ENCODE measurements at places on chromosomes 3 and 15.

- no peak for DNase-seq
Measured at GRCh38 chr3:25057379-25057778, 370.7 kb upstream of the RARB start.

- no peak for DNase-seq
Measured at GRCh38 chr3:45480218-45480617, 91.8 kb downstream of the LARS2 start.

GRCh38 chr3:98013411-98014267, 21.5 kb downstream of the GABRR3 start:
- no peak for DNase-seq

GRCh38 chr3:191166368-191166767, 32.7 kb upstream of the OSTN start:
- no peak for DNase-seq

DNA sequence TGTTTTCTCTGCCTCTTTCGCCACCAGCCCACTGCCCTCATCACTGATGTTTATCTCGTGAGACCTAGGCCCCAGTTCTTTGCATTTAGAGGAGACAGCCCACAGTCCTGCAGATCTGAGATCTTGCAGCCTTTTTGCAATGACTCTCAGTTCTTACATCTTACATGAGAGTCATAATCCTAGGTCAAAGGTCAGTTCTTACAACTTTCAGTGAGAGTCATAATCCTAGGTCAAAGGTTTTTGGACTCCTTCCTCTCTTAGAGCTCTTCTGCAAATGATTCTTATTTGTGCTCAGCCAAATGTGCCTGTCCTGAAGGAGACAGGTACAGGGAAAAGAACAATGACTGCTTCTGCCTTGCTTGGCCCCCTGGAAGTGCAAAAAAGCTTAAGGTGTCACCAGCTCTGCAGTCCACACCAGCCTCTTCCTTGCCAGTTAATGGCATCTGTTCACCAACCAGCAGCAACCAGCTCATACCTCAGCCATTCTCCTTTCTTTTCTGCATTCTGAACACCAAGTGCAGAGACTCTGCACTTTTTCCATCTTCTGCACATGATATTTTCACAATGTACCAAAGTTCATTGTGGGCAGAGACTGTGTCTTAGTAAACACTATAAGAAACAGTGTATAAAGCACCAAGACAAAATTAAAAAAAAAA, 67.1 kb downstream of the ABHD5 start:
- DNase-seq: no peak

GRCh38 chr3:69880069-69880640, 119.4 kb upstream of the SAMMSON start:
- no peak for DNase-seq

DNA sequence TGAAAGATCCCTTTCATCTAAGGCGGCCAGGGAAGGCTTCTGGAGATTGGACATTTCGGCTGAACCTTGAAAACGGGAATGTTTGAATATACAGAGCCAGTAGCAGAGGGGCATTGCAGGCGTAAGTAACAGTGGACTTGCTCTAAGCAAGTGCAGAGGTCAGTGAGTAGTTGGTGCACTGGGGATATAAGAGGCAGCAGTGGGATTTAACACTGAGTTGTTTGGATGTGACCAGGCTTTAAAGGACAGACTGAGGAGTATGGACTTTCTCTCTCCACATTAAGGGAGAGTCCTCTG, 1.3 kb downstream of the ARNT2 start:
- no peak for DNase-seq

- no peak for DNase-seq
Measured at GRCh38 chr3:161016417-161017313, 88.5 kb downstream of the B3GALNT1 start.

- no peak for DNase-seq
Measured at GRCh38 chr3:129688271-129688895, 81.9 kb upstream of the PLXND1 start.

DNA sequence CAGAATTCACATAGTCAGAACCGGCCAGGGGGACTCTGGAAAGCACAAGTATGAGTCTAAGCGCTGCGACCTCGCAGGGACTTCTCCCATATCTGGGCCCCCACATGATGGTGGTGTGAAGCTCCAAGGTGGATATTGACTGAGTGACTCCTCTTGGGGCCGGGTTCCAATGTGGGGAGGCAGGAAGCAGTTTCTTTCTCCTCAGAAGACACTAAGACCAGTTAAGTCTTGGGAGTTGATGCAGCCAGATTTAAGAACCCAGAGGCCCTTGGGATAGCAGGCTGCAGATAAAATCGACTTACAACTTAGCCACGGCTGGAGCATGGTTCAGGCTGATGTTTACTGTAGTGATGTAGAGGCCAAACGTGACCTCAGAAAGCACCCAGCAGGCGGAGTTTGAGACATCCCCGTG, 55.4 kb upstream of the KLF13 start:
- no peak for DNase-seq

DNA sequence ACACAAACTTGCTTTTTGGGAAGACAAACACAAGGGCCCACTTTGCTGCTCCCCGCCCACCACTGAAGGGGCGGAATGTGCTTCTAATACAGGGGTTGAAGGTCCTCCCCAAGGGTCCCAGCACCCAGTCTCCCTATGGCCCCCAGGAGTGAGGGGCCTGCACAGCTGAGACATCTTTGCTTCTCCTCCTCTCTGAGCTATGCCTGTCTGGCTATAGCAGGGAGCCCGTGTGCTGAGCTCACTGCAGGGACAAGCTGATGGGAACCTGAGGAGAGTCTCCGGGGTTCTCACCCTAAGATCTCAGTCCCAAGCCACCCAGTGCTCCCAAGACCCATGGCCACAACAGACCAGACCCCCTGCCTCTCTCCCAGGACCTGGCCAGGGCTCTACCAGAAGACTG, 61.1 kb upstream of the ACAN start:
- no peak for DNase-seq

DNA sequence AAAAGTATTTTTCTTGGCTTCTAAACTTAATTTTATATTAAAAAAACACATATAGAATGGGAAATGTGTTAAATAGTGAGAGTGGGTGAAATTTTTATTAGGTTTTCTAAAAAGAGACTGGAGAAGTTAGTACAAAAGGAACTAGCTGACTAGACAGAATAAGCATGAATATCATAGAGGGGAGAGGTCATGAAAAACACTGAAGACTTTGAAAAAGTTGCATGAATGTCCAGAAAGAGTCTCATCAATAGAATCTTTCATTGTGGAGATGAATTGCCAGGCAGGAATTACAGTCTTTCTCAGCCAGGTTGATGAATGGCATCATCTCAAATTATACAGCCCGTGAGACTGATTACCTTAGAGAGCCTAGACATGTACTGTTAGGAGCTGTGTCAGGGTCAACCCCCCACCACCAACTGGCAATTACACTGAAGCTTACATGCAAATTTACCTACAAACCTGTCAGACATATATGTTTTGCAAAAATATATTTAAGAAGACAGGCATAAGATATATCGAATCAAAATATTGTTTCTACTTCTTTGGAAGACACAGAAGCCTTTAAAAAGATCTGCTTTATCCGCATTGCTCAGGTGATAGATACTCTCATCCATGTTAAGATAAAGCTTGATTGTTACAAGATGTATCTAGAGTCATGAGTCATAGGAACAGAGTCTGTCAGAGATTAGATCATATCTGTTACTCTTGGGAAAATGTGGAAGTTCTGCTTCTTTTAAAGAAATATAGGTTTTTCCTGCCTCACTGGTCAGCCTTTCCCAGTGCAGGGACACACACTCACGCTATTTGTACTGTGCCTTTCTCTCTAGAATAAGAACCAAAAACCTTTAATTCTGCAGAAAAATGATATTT, 34.8 kb upstream of the PFN2 start:
- DNase-seq: no peak

- no peak for DNase-seq
Measured at GRCh38 chr3:151351219-151351618, 21.9 kb upstream of the P2RY13 start.

DNA sequence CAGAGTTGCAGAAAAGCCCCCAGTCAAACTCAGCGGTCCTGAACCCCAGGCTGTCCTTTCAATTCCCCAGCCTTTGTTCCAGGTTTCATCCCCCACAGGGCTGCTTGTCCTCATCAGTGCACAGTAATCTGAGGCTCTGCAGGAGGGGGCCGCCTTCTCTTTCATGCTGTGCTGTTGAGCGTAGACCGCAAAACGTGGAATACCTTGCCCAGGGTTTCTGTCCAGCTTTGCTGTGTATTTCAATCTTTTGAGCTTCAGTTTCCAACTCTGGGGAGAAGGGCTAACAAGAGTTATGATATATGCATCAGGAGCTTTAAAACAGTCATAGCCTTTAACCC, 64.8 kb downstream of the FAM43A start:
- no peak for DNase-seq

DNA sequence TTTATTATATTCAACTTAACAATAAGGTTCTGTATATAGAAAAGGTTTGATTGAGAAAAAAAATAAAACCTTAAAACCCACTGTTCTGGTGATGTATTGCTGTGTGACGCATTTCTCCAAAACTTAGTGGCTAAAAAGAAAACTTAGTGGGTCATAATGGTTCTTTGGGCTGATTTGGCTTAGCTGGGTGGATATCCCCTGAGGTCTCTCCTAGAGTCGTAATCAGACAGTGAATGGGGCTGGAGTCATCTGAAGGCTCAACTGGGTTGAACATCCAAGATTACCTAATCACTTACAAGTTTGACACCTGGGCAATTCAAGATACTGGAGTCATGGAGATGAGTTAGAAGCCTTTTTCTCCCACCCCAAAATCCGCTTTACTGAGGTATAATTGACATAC, 111.6 kb upstream of the TBL1XR1 start:
- DNase-seq: no peak

Data from stimulated activated CD4-positive, alpha-beta T cell treated with anti-CD3 and anti-CD28 coated beads, Interleukin-4, amount 100 ng/mL, for 1 hour (primary cell).